ENCODE measurements at places on chromosomes 12 and 14.

DNA sequence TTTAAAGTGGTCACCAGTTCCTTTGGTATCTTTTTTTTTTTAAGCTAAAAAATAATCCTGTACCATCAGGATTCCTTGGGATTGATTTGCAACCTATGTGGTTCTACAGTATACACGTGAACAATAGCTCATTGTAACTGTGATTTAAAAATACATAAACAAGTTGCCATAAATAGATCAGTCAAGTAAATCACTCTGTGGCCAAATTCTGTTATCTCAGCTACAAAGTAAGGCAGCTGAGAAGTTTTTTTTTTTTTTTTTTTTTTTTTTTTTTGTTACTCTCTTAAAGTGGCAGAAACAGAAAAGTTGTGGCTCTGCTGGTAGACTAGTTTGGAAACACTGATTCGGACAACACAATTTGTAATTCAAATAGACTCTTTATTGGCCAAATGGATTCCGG lies 104.5 kb downstream of the PRICKLE1 start:
- H3K4me3 ChIP-seq: no peak overlapping the region
- DNase-seq: no peak
- no peaks in the 10 kb centered on the region for H3K36me3 ChIP-seq
- no peaks in the 10 kb centered on the region for H3K27me3 ChIP-seq
- peaks cover 14% of the 10 kb centered on the region for H3K4me1 ChIP-seq

- H3K27ac ChIP-seq: no peak overlapping the region
- H3K27me3 ChIP-seq: no peaks in the 10 kb centered on the region
- no peaks in the 10 kb centered on the region for H3K36me3 ChIP-seq
- H3K4me3 ChIP-seq: no peak overlapping the region
- no peaks in the 10 kb centered on the region for H3K4me1 ChIP-seq
- no peak for DNase-seq
These were observed 160.0 kb upstream of the FBXO33 start for GRCh38 chr14:39592116-39592789.

GRCh38 chr12:61524851-61525250 lies 735.4 kb upstream of the USP15 start:
- no peak overlapping the region for H3K27ac ChIP-seq
- H3K4me3 ChIP-seq: no peak overlapping the region
- H3K4me1 ChIP-seq: no peaks in the 10 kb centered on the region
- DNase-seq: no peak

DNA sequence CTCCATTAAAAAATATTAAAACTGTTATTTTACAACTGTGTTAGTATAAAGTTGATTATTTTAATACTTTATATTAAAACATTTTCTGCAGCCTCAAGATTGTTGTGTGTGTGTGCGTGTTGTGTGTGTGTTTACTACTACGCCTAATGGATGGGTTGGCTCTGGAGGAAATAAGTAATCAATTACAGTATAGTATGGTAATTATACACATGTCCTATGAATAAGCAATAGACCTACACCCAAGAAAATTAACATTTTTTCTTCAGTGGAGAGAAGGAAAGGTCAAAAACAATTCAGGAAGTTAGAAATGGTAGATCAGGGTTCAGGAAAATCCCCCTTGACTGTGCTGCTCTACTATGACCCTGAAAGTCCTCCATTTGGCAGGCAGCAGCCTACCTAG lies 65.7 kb upstream of the DYRK2 start:
- H3K27ac ChIP-seq: no peak overlapping the region
- peaks cover 2% of the 10 kb centered on the region for H3K27me3 ChIP-seq
- no peaks in the 10 kb centered on the region for H3K4me1 ChIP-seq
- H3K36me3 ChIP-seq: no peaks in the 10 kb centered on the region
- H3K4me3 ChIP-seq: no peak overlapping the region
- no peak for DNase-seq

GRCh38 chr12:130016986-130017385 lies 113.2 kb upstream of the TMEM132D start:
- H3K27ac ChIP-seq: no peak overlapping the region
- no peak for DNase-seq
- H3K27me3 ChIP-seq: peaks cover 4% of the 10 kb centered on the region
- H3K4me1 ChIP-seq: no peaks in the 10 kb centered on the region
- H3K36me3 ChIP-seq: no peaks in the 10 kb centered on the region

- H3K27me3 ChIP-seq: no peaks in the 10 kb centered on the region
- no peak overlapping the region for H3K27ac ChIP-seq
- DNase-seq: no peak
- H3K36me3 ChIP-seq: no peaks in the 10 kb centered on the region
- H3K4me1 ChIP-seq: no peaks in the 10 kb centered on the region
These were observed 29.6 kb upstream of the USP15 start for GRCh38 chr12:62230652-62231051.

DNA sequence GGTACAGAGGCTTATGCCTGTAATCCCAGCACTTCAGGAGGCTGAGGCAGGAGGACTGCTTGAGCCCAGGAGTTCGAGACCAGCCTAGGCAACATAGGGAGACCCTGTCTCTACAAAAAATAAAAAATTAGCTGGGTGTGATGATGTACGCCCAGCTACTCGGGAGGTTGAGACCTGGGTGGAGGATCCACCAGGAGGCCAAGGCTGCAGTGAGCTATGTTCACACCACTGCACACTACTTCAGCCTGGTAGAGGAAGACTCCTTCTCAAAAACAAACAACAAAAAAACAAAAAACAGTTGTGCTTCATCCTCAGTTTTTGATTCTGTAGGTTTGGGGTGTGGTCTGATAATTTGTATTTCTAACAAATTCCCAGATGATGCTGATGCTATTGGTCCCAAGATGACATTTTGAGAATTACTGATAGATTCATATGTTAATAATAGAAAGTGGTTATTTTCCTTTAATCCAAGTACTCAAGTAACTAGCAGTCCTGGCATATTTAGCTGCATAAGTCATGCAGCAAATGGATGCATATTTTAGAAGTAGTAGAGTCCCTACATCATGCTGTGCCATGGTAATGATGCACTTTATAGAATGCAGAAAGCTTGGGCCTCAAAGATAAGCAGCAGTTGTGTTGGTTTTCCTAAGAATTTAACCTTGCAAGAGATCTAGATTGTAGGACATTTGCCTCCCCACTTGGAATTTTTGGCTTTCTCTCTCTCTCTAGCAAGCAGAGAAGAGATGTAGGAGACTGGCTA lies 76.1 kb upstream of the PAWR start:
- no peaks in the 10 kb centered on the region for H3K27me3 ChIP-seq
- DNase-seq: peak; percentile 72
- H3K4me1 ChIP-seq: no peaks in the 10 kb centered on the region

- DNase-seq: no peak
- H3K27ac ChIP-seq: no peak overlapping the region
- H3K4me1 ChIP-seq: no peaks in the 10 kb centered on the region
- no peaks in the 10 kb centered on the region for H3K36me3 ChIP-seq
These were observed 11.7 kb upstream of the RAB21 start for GRCh38 chr12:71742998-71743397.

DNA sequence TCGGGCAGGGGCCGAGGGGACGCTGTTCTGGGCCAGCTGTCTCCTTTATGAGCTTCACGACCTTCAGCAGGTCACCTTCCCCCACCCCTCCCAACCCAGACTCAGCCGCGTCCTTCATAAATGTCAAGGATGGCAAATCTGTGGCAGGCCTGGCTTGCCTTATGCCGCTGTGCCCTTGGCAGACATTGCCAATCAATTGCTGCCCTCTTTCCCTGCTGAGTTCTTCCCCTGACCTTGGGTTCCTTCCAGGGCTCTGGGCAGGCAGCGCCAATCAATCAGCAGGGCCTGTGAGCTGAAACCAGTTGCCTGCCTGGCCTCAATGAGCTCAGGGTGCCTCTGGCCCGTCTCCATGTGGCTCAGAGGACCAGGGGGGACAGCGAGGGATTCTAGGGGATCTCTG lies 7.7 kb downstream of the FAM222A start:
- H3K36me3 ChIP-seq: no peaks in the 10 kb centered on the region
- DNase-seq: no peak
- no peaks in the 10 kb centered on the region for H3K4me1 ChIP-seq
- no peak overlapping the region for H3K27ac ChIP-seq

- H3K27me3 ChIP-seq: no peaks in the 10 kb centered on the region
- H3K4me1 ChIP-seq: no peaks in the 10 kb centered on the region
- peak; percentile 13 for DNase-seq
- H3K27ac ChIP-seq: no peak overlapping the region
- H3K36me3 ChIP-seq: no peaks in the 10 kb centered on the region
These were observed 120.5 kb downstream of the KCNMB4 start for GRCh38 chr12:70486588-70486987.
